ENCODE measurements at places on chromosomes 5 and 9.

DNA sequence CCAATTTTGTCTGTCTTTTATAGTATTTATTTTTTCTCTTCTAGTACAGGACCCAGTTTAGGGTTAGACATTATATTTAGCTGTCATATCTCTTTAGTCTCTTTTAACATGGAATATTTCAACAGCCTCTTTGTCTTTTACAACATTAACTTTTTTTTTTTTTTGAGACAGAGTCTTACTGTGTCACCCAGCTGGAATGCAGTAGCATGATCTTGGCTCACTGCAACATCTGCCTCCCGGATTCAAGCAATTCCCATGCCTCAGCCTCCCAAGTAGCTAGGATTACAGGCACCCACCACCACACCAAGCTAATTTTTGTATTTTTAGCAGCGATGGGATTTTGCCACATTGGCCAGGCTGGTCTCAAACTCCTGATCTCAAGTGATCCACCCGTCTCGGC, 90.1 kb downstream of the ADAMTS6 start:
- DNase-seq = no peak

DNA sequence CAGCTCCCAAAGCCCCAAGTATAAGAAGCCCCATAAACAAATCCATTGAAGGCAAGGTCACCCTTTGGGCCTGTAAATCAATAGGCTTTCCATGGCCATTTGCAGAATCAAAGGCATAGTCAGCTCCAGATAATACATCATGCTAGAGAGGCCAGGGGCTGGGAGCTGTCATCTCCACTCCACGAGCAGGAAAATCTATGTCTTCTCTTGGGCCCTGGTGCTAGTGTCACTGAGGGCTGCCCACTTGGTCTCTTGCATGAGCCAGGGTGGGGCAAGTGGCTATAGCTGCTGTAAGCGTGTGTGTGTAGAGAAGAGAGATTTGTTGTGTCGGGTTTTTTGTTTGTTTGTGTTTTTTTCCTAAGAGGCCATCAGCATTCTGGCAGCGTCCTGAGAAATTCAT, 90.0 kb upstream of the ZNF618 start:
- DNase-seq = no peak

- DNase-seq = no peak
These were observed 73.7 kb downstream of the SPATA31D1 start for GRCh38 chr9:82062245-82062644.

GRCh38 chr9:134335061-134335460, 8.8 kb downstream of the RXRA start:
- no peak for DNase-seq

DNA sequence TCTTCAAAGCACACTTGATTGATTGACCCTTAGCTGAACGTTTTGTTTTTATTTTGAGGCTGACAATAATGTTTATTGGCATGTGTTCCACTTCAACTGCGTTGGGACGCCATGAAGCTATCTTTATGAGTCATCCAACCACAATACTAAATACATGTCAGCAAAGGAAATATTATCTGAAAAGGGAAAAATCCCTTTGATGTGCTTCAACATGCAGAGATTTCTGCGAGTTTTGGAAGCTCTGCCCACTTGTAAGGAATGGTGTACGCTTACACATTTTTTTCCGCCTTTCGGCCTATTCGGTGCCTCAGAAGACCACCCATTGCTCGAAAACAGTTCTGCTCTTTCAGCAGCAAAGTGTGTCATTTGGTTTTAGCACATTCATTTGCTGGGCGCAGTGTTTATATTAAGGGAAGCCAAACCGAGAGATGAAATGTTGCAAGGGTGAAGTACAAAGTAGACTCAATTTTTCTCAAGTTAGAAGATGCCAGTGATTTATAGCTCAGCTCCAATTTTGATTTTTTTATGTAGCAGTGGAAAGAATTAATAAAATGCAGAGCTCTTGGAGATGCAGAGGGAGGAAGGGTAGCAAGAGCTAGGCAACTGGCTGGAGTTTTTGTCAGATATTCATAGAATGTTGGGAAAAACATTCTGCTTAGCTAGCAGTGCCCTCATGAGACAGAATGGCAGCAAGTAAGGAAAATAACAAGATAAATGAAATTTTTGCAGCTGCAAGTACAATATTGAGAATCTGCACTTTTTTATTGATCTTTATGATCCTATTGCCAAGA, 68.9 kb downstream of the PRDM6 start:
- peak; percentile 81 for DNase-seq

DNA sequence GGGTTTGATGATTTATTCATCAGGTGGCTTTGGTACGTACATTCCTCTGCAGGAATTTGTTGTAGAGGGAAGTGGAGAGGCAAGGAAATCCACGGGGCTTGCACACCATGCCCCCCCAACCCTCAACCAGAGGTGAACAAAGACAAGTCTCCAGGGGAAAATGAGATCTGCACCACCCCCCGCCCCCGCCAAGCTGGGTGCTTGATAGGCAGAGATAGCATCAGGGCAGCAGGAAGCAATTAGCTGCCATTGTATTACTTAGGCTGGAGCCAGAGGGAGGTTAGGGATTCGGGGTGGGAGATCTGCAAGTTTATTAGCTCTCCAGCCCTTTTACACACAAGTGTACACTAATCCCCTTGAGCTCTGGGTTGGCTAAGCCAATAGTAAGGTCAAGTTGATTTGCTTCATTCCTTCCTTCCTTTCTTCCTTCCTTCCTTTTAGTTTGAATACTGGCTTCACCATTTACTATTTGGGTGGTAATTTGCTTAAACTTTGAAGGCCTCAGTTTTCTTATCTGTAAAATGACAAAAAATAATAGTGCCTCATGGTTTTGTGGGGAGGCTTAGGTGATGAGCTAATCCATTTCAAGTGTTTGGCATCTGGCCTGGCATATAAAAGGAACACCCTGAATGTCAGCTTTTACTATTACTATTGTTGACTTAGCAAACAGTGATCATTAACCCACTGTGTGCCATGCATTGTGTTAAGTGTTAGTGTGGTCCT, 34.1 kb downstream of the SPRY4 start:
- DNase-seq = peak; percentile 43

- DNase-seq = peak; percentile 79
These were observed 72.9 kb upstream of the SHB start for GRCh38 chr9:38141746-38142591.

DNA sequence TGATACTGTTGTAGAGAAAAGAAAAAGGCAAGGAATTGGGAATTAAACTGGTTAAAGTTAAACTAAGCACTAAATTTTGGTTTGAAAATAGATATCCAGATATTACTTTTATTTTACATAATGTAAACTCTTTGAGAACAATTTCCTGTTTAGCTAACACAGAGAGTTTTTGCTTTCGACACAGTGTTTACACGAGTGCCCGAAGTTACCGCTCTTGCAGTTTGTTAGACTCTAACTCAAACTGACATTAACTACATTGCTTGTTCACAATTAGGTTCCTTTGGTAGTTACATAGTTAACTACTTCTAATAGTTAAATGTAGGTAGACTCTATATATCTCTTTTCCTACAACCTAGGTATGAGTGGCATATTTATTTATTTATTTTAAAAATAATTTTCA, 117.1 kb upstream of the CHD1 start:
- no peak for DNase-seq

- no peak for DNase-seq
These were observed 33.7 kb downstream of the GPR21 start for GRCh38 chr9:123067136-123067535.

- DNase-seq = no peak
These were observed 93.4 kb downstream of the PLPPR1 start for GRCh38 chr9:101121836-101122399.

GRCh38 chr5:72619251-72619650, 112.0 kb upstream of the ZNF366 start:
- no peak for DNase-seq

DNA sequence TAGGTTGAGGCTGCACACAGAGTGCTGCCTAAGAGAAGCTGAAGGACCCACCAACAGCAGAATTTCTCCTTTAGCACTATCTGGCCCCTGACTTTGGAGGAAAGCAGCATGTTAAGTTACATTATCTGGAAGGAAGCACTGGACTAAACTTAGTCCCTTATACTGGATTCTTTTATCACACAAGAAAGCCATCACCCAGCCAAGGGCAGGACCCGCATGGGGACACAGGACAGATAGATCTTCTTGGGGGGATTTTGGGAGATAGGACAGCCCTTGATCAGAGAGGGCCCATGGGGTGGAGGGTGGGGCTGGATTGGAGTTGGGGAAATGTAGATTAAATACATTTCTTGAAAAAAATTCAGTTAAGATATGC, 14.4 kb downstream of the ANKRD33B start:
- DNase-seq = no peak

DNA sequence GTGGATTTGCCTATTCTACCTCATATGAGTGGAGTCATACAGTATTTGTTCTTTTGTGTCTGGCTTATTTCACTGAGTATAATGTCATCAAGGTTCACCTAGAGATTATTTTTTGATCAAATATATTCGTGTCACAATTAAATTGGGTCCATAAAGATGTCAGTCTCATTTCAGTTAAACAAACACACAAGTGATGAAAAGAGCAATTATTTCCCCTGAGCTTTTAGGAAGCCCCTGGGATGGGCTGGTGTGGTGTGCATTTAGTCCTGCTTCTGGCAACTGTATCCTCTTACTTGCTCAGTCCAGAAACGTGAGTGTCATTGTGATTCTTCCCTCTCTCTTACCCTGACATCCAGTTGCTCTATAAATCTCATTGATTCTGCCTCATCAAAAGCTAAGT, 52.8 kb upstream of the CARTPT start:
- DNase-seq = no peak

DNA sequence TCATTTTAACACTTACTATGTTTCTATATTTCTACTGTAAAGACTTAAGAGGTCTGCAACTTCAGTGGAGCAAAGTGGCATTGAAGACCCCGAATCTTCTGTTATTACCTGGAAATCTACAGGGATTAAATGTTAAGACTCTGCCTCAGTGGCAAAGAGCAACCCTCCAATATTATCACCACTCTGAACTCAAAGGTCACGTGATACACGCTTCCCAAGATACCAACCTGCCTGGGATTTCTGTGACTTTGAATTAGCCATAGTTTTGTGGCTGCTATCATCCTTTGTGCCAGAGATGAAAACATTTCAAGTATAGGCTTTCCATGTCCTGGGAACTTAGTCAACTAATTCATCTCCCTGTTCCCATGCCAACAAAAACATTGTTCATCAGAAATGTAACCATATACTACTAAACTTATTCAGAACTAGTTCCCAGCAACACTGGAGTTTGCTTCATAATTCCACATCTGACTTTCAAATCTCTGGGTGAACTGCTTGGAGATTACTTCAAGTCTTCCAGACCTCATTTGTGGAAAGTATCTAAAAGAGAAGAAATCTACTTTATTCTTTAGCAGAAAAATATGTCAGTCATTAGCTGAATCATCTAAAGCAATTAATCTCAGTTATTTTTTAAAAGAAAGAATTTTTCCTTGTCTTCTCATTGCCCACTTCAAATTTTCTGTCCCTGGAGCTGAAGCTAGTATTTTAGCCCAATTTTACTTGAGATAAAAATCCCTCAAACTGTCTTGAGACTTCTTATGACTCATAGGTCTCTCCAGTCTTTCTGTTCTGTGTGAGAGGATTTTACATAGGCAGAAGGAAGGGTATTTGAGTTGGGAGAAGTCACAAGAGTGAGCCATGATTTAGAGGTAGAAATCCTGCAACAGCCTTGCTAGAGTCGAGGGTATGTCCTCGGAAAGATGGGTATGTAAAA, 83.0 kb downstream of the ZNF462 start:
- DNase-seq = peak; percentile 30

DNA sequence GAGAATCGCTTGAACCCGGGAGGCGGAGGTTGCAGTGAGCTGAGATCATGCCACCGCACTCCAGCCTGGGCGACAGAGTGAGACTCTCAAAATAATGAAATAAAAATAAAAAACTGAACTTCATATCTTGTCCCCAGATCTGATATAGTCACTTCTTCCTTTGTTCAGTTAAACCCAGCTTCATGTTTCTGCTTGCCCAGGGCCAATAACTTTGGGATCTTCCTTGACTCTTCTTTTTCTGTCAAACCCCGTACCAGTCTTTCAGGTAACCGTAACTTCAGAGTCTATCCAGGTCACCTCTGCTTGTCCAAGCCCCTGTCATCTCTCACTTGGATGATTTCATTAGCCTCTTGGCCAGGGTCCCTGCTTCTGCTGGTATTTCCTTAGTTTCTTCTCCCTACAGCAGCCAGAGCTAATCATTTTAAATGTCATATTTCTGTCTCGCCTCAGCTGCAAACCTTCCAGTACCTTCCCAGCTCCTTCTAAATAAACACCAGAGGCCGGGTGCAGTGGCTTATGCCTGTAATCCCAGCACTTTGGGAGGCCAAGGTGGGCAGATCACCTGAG, 19.7 kb upstream of the ABL1 start:
- no peak for DNase-seq

DNA sequence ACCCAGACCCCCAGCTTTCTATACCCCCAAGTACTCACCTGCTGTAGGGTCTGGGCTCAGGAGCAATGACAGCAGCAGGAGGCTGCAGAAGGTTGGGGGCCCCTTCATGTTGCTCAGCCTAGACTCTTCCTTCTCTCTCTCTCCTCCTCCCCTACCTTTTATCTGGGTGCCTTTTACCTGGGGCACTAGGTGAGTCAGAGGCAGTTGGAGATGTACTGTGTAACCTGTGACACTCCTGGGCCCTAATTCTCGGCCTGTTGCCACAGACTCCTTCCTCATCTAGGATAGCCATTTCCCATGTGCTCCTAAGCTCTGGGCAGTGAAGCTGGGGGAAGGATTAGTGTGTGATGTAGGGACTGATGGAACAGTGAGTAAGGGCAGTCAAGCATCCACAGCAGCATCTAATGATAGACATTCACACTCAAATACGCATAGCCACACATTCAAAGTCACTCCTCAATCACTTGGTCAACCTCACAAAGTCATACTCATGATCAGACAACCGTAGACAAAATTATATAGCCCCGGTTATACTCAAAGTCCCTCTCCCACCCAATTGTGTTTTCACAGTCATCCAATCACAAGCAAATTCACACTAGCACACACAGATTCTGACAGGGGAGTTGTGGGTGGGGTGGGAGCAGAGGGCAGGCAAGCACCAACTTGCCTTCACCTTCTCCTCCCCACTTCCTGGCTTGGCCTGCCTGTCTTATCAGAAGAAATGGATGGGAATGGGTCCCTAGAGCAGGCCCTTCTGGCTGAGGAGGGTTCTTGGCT, at the start of gene CCL27:
TSS of gene CCL27 (minus strand) at position 132 of the 777 bp plus-strand sequence. CDS start at position 108, 24 bp downstream.
- DNase-seq = no peak

DNA sequence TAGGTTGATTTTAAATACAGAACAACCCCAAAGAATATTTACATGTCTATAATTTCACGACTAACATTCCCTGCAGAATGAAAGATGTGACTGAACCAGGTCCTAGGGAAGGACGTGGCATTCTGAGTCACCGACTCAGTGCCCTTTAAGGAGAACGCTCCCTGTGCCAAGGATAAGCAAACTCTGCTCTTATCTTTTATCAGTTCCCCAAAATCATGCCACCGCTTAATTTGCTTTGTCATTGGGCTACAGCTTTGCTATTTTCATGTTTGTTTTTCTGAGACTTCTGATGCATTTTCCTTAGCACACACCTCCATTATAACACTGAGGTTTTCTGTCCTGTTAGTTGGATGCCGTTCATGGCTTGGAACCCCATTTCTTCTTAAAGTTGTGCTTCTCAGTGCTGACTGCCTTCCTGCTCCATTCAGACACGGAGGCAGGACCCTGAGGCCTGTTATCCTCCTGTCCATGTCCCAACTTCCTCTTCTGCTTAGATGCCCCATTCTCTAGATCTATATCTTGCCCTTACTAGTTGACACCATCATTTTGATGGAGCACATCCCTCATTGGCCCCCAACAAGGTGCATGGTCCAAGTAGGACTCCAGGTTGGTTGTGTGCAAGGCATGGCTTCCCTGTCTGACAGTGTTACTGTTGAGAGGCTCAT, 11.2 kb upstream of the SEMA4D start:
- DNase-seq = no peak

Measured in NCI-H226 (cell line).